ENCODE measurements at places on chromosomes 7 and 10.

DNA sequence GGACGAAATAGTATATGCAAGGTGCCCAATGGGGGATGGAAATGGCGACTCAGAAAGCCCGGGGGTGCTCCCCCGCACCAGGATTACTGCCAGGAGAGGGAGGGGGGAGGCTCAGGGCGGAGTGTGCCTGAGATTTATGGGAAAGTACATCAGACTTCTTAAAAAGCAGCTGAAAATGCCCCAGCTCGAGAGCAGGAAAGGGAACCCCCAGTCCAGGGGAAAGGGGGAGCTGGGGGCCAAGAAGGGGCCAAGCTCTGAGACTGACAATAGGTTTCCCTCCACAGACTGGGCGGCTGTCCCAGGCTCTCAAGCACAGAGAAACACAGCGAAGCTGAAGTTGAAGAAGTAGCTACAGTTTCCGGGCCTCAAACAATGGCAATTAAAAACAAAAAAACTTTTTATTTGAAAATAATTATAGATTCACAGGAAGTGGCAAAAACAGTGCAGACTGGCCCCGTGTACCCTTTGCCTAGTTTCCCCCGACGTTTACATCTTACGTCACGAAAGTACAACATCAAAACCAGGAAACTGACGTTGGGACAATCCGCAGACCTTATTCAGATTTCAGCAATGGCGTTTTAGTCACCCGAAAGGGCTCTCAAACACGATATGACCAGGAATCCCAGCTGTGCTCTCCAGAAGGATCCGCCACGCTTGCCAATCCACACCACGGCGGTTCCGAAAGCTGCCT is 83.9 kb upstream of the FGFR2 start:
- DNase-seq: no peak

DNA sequence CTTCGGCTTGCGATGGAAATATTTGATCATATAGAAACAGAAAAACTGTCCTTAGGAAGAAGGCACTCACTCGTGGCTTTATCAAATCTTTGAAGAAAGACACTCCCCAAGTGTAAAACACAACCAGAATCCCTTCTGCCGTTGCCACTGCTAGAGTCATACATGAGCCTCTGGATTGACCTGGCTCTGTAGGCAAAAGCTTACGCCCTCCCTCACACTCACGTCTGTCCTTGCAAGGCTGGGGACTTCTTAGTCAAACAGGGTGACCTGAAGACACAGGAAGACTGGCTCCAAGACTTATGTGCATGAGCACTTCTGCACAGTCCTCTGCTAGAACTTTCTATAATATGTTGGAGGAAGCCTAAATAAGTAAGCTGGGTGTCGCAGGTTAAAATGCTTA is 135.4 kb upstream of the MDFIC start:
- no peak for DNase-seq

- DNase-seq: no peak
These were observed 454.5 kb downstream of the DNAJB6 start for GRCh38 chr7:157791261-157791660.

DNA sequence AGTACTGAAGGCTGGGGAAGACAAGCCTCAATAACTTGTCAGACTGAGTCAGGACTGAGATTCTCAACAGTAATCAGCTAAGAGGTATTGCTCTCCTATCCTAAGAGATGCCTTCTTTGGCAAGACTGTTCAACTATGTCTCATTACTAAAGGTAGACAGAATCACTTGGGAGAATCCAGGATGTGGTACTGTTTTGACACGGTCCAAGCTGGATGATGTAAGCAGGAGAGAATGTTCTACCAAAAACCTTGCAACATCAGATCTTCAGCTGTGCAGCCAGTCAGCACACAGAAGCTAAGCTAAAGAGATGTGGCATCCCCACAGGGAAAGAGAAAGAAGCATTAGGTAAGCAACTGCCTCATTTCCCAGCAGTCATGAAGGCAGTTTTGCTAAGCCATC is 391.4 kb downstream of the NRG3 start:
- DNase-seq: no peak

DNA sequence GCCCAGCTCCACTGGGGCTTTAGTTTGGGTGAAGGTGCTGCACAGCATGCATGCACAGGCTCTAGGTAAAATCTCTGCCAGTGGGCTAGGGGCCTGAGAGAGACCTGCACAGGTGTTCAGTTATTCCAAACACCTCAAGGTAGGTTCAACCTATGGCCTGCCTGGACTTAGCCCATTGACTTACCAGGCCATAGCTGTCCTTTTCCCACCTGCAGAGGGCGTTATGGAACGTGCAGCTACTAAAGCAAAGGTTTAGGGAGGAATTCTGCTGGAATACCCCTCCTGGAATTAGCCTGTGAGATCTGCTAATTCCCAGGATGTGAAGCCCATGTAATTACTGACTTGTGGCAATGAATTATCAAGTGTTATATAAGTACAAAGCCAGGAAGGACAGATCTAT is 3.6 kb downstream of the VWC2 start:
- DNase-seq: no peak

DNA sequence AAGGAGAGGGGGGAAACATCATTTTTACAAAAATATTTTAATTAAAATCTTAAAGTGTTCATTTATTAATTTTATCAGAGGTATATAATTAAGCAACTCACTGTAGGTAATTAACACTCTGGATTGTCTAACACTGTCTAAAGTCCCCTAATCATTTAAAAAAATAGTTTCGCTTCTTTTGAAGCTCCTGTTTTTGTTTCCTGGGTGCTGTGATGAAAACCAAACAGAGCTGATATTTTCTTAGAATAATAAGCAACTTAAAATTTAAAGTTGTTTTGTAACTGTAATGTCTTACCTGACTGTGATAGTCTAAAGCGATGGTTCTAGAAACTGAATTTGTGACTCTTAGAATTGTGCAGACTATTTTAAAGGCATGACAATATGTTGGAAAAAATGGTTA is 961.0 kb downstream of the GATA3 start:
- no peak for DNase-seq
